ENCODE measurements at places on chromosomes 5 and 9. TPM values are rescaled to one million over a fixed set of nuclear protein-coding genes. Genes with fewer than 3 reads are reported as not detected.

Gene SHISAL2B
- not detected for total RNA-seq

Gene AGTPBP1
- 17.9 TPM for total RNA-seq

Gene IFNA2
- total RNA-seq, result not detected

Gene BDP1
- 29.0 TPM for total RNA-seq

Gene INSL4
- total RNA-seq, result 0.13 TPM

Gene NPR2
- 1.1 TPM for total RNA-seq

Gene LSM11
- total RNA-seq, result 2.2 TPM

Gene NSG2
- not detected for total RNA-seq
